Ovary (tissue), 10 donors: ENCODE measurements at places on chromosomes 12 and 14.
A peak's percentile ranks its signal among the peaks of the same experiment; 100 is the strongest.

DNA sequence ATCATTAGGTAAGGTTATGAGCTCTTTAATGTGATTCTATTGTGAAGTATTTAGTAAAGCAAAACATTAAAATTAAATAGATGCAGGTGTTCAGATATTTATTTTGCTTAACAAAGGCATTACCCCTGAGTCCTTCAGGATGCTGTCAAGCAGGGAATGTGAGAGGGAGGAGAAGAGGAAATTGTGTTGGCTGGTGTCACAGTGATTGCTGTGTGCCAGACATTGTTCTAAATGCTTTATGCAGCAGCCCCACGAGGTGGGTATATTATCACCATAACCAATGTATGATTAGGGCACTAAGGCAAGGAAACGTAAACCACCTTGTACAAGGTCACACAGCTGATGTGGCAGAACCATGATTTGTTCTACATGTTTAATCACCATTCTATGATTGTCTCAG, 80.1 kb downstream of the STAB2 start:
- no peak for DNase-seq

DNA sequence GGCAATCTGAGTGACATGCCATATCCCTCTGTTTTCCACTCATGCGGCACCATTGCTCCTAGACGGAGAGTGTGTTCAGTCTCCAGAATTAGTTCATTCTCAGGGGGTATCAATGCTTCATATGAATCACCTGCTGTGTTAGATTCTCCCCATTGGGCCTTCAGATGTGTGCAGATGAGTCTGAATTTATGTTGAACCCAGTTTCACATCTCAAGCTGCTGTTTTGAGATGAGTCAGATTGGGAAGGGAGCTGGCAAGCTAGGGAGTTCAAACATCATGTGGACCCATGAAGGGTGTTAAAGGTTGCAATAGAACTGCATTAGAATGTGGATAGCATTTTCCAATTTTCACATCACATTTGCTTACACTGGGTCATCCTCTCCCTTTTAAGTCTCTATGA, 46.9 kb upstream of the KCNA1 start:
- no peak for DNase-seq

- no peak for DNase-seq
Measured at GRCh38 chr12:69533844-69534243, 51.4 kb upstream of the CCT2 start.

DNA sequence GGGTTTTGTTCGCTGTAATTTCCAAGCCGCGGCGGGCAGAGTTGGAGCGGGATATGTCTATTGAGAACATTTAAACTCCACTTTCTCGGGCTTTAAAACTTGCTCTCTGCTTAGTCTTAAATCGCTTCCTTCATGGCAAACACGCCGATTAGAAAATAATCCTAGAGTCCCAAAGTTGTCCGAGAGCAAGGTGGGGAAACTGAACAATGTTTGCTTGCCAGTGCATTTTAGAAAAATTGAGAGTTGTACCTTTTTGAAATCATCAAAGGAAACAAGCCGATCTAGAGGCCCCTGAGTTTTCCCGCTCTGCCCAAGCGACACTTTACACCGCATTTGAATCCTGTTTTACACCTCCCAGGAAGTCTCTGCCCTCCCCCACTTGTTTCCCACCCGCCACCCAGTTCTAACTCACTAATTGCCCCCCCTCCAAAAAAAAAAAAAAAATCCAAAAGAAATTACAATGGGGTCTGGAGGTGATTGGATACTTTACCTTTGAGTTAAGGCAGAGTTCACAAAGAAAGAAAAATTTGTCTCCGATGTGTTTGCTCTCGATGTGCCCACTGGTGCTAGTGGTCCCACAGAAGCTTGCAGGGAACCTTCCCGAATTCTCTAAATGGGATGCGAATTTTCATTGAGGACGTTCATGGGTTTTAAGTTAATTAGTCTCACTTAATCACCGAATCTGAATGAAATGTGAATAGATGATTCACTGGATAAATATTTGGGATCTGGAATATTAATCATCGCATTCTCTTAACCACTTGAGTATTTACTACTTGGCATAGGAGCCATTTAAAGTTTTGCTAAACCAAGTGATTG, 2.3 kb downstream of the HMGA2 start:
- DNase-seq = no peak

DNA sequence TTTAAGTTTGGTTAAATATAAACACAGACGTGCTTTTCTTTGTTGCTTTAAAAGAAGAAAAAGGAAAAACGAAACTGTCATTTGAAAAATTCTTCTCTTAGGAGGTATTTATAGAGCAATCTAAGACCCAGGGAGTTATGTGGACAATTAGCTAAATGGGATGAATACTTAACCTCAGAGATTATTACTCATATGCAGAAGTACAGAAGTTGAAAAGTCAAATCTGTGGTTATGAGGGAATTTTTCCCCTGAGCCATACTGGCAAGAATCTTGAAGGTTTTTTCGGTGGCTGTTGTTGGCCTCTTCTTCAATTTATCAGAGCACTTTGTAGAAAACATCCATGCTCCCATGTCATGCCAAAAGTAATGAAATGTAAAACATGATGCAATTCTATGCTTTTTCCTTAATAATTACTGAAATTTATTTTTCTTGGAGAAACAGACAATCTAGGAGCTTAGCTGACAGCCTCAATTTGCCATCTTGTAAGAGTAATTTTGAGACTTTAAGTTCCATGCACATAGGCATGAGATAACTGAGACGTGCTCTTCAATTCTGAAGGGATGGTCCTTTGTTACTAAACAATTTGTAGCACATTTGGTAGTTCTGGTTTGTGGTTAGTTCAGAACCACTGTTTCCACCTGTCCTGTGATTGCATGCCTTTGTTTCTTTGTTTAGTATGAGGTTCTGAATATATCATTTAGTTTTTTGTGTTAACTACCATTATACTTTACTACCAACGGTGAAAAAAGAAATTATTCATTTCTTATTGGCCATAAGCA, 126.6 kb downstream of the BCAT1 start:
- no peak for DNase-seq

DNA sequence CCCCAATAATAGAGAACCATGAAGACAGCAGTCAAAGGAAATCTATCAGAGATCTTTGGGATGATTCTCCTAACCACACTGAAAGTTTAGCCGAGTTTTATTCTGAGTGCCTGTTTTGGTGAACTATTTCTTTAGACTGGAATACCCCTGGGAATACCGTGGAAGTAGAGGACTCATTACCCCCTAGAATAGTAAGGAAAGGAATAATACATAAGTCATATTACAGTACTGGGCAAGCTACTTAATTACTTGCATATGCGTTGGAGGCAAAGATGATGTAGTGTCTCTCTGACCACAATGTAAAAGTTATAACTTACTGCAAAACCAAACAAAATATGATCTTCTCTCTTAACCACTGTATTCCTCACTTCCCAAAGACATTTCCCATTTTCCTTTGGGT, 25.5 kb downstream of the ZC2HC1C start:
- DNase-seq = no peak

- DNase-seq = no peak
Measured at GRCh38 chr12:50627491-50627890, 122.7 kb downstream of the DIP2B start.

DNA sequence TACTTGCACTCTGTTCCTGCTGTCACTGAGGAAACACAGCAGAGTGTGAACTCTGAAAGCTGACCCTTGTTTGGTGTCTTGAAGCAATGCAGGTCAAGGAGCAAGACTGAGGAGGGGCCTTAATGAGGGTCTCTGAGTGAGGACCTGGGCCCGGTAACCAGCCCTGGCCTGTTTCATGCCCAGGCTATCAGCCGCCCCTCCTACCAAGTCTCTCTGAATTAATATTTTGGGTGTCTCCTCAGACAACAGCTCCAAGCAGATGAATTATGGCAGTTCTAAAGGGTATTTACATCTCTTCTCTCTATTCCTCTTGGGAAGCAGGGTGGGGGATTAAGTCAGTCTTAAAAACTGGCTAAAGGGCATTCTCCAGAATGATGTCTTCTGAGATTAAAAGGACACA, 394.5 kb downstream of the ZFP36L1 start:
- DNase-seq = no peak

- DNase-seq = no peak
Measured at GRCh38 chr14:44300916-44301315, 206.2 kb downstream of the FSCB start.

GRCh38 chr14:98334186-98334585, 937.8 kb downstream of the BCL11B start:
- no peak for DNase-seq

GRCh38 chr12:94057262-94058151, 90.9 kb upstream of the PLXNC1 start:
- DNase-seq = no peak

GRCh38 chr12:89208661-89209096, 143.6 kb downstream of the DUSP6 start:
- DNase-seq = no peak

DNA sequence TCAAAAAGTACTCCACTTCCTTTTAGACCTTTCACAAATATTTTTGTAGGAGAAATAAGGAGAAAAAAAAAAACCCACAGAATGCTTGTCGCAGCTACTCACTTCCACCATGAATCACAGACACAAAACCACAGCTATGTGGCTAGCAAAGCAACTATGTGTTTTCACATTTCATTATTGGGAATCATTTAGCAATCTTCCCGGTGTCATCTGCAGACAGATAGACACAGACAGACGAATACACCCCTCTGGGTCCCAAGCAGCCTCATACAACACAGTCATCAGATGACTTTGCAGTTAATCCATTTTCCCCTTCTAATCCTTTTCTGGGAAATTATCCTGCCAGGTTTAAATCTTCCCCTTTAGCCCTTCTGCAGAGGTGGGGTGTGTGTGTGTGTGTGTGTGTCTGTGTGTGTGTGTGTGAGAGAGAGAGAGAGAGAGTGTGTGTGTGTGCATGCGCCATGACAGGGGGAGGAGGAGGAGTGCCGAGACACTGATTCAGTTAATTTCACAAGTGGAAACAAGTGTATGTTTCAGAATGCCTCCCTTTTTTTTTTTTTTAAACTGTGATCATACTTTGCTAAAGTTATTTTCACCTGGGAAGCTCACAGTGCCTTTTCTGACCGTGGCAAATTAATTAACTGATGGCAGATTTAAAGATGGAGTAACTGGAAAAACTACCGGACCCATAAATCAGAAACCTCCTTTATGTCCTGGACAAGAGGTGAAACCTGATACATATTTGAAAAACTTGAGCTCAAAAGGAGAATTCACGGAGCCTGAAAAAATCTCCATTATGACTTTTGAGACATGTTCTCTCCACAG, 39.9 kb downstream of the LTBP2 start:
- DNase-seq = peak; percentile 51

GRCh38 chr14:21016413-21017190, 8.3 kb downstream of the NDRG2 start:
- no peak for DNase-seq

- no peak for DNase-seq
Measured at GRCh38 chr12:4859478-4860210, 50.1 kb upstream of the KCNA1 start.

DNA sequence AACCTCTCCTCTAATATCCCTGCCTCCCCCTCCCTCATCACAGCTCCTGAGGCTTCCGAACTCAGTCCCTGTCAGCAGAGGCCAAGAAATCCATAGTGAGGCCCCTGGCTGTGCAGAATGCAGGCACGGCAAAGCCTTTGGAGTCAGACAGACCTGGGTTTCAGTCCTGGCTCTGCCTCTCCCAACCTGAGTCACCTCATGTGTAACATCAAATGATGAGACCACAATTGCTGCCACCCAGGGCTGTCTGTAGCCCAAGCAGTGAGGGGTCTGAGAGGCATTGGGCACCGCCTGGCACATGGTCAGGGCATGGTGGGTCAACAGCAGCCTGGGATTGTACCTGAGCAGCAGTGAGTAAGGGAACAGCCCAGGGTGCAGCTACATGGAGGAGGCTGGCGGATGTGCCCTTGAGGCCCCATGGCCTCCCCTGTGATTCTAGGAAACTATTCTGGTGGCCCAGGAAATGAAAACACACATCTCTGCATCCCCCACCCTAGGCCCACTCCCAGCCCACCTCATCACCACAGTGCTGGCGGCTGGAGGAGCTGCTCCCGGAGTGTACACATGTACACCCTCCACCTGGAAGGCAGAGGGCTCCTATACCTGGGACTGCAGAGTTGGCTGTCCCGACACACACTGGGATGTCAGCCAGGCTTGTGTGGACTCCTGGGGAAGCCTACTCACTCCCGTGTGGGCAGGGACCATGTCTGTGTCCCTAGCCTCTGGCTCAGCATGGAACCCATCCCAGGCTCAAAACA, 7.7 kb downstream of the ANKRD33 start:
- no peak for DNase-seq

GRCh38 chr14:72613975-72614319, 280.0 kb downstream of the DPF3 start:
- DNase-seq = no peak

DNA sequence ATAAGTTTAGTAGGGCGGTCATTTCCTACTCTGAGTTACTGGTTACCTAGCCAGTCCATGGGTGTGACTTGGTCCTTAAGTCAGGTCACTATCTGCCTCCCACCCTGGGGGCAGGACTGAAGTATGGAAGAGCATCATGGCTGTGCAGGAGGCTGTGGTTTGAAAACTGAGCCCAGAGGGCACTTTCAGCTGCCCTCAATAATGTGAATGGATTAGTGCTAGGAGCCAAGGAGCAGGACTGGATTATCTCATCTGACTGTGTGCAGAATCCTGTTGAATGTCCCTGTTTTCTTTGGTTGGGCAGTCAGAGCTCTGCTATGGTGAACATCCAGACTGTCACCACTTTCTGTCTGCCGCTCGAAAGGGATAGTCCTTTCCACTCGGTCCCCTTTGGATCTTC, 1.6 kb downstream of the ATXN7L3B start:
- no peak for DNase-seq

DNA sequence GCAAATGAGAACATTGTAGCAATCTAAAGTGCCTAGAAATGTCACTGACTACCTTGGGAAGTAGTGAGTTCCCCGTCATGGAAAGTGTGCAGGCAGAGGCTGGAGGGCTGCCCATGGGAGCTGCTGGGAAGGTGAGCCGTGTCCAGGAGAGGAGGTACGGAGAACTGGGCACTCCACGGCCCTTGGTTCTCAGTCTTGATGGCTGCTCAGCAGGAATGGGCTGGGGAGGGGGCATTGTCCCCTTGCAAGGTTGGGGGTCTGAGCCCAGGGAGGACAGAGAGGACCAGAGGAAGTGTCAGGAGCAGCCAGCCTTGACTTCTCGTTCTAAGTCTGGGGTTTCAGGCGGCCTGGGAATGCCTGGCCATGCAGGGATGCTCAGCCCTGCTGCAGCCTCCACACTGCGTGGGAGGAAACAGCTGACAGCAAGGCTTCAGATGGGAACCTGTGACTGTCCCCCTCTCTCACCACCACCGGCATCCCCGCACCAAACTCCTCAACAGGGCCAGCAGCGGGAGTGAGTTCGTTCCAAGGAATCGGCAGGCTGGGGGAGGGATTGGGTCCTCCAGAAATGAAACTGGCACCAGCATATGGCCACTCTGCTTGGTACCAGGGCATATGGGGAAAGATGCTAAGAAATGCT, 140.2 kb downstream of the BCL11B start:
- no peak for DNase-seq

GRCh38 chr12:5059358-5059757, 15.7 kb downstream of the KCNA5 start:
- no peak for DNase-seq
